ENCODE measurements at places on chromosomes 16 and 17.

- no peak for DNase-seq
These were observed 18.8 kb downstream of the CLUAP1 start for GRCh38 chr16:3519581-3519980.

DNA sequence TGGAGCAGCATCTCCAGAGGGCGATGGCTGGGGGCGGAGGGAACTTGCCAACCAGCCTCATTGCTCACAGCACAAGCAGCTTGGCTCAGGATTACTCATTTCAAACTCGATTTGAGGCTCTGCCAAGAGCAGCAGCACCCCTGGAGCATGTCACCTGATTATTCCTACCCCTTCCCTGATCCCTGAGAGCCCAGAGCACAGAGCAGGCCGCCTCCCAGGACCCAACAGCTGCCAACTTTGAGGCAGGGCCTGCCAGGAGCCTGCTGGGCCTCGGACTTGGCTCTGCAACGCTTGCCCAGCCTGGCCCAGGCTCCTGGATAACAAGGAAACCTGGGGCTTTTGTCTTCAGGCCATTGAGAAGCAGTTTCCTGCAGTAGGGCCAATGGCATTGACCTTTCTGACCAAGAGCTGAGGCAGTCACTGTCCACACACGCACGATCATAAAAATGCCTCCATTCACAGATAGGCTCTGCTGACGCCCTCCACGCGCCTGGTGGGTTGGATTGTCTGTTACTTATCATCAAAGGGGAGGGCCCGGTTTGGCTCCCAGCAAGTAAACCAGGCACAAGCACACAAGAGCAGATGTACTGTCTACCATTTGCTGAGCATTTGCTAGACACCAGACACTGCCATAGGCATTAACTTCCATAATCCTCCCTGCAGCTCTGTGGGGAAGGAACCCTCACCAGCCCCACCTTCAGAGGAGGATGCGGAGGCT, 406.6 kb upstream of the EEF2KMT start:
- DNase-seq, result no peak

DNA sequence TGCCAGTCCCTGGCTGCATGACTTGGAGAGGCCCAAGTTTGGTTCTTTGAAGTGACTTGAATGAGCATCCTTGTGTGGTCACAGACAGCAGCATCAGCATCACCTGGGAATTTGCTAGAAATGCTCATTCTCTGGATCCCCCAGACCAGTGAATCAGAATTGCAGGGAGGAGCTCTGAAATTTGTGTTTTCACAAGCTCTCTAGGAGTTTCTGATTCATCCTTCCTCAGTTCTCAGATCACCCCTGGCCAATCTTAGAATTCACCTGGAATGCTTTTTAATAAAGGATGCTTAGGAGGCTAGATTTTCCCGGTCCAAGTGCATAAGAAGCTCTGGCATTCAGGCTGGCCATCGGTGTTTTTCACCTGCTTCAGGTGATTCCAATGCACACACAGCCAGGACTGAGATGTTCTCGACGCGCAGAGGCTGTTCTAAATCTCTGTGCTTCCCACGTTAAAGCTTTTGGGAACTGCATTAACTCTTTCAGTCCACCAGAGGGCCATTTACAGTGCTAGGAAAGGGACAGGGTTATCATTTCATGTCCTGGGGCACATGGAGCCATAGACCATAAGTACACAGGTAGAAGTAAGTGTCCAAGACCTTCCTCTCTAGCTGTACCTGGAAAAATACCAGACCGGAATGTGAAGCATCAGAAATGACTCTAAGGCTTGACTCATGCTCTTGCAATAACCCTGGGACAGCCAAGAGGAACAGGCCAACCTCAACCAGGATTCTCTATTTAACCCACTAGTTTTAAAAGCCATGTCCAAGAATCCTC, 85.7 kb upstream of the XYLT1 start:
- peak; percentile 15 for DNase-seq

- DNase-seq, result no peak
These were observed 218.5 kb upstream of the GSE1 start for GRCh38 chr16:85394456-85395206.

- DNase-seq, result peak; percentile 48
These were observed 585 bp downstream of the MLKL start for GRCh38 chr16:74700116-74700437.

Data from common myeloid progenitor, CD34-positive (primary cell).